ENCODE measurements at places on chromosomes 2 and 18. TPM values are rescaled to one million over a fixed set of nuclear protein-coding genes. Genes with fewer than 3 reads are reported as not detected.

Gene SERPINE2
- total RNA-seq = 10.9 TPM

Gene CAB39
- total RNA-seq = 85.8 TPM

Gene NEURL3
- 0.70 TPM for total RNA-seq

Gene ZNF804A
- 1.2 TPM for total RNA-seq

Gene DYNAP
- not detected for total RNA-seq

Gene NTSR2
- not detected for total RNA-seq

Gene IL36B
- not detected for total RNA-seq

Gene LRPPRC
- total RNA-seq = 119 TPM

Gene TMEM17
- total RNA-seq = 2.0 TPM

Gene MDH1B
- 2.7 TPM for total RNA-seq

Gene CRYGC
- not detected for total RNA-seq

Gene ZBTB7C
- 72.1 TPM for total RNA-seq

Gene ABCB11
- total RNA-seq = 0.18 TPM

Gene YPEL5
- 113 TPM for total RNA-seq

Gene ZSWIM2
- not detected for total RNA-seq

Gene AMER3
- total RNA-seq = not detected

Gene SIX2
- 1.2 TPM for total RNA-seq

Gene CHRNG
- total RNA-seq = not detected

Gene SPEG
- total RNA-seq = 76.6 TPM

Gene CROCC2
- 0.23 TPM for total RNA-seq

Gene IL1RN
- 80.2 TPM for total RNA-seq

Gene SLC4A3
- 12.2 TPM for total RNA-seq

Gene UPP2
- not detected for total RNA-seq

Gene GCG
- not detected for total RNA-seq

Gene CPLX4
- not detected for total RNA-seq

Gene IL18RAP
- total RNA-seq = 2.6 TPM

Gene EGR4
- total RNA-seq = not detected
